ENCODE measurements at places on chromosomes 7 and 10.

DNA sequence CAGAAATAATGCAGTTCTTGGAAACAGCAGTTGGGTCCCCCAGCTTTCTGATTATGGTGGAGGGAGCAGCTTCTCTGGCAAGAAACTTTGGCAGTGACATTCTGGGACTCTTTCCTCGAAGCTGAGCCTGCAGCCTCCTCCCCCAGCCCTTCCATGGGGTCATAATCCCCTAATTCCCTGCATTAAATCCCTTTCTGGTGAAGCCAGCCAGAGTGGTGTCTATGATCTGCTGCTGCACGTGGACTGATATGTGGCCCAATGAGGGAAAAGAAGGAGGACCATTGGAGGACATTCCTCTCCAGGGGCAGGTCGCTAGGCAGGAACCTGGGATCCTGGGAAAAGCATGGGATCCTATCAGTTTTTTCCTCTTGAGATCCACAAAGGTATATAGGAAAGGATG, 470.5 kb downstream of the RPS24 start:
- DNase-seq = no peak

DNA sequence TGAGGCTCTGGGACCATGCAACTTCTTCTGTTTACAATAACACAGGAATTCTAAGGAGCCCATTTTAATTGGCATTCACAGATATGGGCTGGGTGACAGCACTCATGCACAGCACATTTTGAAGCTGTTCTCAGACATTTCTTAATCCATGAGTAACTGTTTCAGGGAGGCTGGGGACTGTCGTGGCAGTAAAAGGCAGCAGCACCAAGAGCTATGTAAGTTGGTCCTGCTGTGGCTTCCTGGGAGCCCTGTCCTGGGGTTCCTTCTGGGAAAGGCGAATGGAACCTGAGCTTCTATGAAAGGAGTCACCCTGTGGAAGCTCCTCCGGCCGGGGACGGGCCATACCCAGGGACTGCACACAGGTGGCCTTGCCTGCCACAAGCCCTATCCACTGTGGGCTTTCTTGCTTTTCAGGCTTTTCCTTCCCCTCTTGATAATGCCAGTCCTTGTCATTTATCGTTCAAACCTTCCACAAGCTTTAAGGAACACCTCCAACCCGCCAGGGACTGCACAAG, 40.5 kb downstream of the COBL start:
- no peak for DNase-seq

DNA sequence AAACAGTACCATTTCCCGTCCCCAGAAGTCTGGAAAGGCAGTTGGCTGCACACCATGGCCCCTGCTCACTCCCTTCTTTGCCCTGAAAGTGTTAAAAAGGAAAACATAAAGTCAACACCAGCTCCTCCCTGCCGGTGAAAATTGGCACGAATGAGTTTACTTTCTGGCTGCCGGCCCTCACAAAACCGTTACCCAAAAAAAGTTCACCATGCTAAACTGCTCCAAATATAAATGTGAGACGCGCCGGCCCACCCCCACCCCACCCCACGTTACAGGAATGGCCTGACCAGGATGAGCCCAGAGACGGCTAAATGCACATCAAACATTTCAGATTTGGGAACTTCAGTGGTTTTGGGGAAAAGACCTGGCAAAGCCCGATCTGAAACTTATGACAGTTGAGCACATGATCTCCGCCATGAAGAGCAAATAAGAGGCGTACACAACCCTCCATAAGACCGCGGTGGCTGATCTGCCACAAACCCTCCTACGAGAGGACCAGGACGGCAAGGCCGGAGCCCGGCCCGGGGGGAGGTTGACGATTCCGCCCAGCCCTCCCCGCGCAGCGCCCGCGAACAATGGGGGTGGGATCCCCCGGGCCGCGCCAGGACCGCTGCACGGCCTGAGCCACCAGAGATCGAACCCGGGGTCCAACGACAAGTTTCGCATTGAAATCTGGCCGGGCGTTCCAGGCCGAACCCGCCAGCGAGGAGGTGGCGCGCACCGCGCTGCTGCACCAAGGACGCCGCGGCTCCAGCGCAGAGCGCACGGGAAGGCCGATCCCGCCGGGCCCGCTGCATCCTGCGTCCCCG, 952 bp downstream of the DIP2C start:
- DNase-seq = no peak

DNA sequence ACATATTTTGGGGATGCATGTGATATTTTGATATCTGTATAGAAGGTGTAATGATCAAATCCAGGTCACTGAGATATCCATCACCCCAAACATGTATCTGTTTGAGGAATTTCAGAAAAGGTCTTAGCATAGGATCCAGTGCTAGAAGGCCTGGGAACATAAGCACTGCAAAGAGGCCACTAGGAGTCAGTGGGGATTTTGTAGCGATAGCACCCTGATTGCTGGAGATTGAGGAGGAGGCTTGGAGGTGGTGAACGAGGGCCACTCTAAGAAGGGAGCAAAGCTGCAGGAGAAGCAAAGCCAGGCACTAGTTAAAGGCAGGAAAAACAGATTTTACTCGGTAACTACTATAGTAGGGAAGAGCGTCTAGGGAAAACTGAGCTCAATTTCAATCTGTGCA, 324.0 kb downstream of the LHFPL3 start:
- no peak for DNase-seq

DNA sequence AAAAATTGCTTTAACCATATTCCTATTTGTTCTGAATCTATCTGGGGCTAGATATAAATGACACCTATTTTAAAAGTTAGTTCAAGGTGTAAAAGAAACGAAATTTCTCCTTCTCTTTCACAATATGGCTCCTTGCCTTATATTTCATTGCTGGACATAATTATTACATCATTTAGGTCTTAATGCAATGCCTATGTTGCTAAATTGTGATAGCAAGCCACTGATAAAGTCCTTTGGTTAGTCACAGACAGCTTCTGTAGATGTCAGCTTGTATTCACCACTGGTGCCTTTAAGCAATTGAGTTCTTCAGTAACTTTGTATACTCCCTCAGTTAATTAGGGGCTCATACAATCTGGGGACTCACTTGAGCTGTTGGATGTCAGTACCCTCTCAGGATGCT, 1236.6 kb downstream of the GATA3 start:
- no peak for DNase-seq
